ENCODE measurements at places on chromosomes 7 and 10.

GRCh38 chr7:120160166-120160565 lies 112.8 kb upstream of the KCND2 start:
- no peak for DNase-seq

DNA sequence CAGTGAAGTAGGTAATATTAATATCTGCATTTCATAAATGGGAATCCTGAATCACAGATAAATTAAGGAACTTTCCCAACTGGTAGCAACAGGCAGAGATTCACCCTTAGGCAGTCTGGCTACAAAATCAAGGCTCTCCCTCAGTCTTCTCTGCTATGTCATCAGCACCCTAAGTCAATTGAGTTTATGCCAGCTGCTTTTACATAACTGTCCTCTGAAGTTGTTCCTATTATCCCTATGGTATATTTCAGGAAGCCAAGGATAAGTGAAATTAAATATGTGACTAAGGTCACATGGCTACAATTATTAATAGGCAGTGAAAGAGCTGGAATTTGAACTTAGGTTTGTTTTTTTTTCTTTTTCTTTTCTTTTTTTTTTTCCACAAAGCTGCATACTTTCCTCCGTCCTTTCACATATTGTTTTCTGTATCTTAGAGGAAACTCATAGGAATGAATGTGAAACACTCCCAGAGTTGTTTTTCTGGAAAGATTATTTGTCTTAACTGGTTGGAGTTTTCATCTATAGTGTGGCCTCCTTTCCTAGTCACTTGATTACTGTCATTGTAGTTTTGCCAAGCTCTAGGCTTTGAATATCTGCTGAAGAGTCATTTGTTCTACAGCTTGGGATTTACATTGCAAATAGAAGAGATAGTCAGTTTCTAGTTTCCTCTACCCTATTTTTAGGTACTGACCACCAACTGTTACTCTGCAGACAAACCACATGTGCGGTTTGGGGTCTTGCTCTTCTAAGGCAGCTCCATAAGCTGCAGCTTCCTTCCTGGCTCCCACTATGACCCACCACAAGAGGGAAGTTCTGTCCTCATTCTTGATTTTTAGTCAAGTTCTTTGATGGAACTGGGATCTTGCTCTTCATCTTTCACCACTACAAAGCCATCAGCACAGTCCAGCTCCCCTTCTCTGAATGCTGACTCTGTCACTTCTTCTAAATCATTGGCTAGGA lies 338.0 kb upstream of the KIAA1217 start:
- no peak for DNase-seq

DNA sequence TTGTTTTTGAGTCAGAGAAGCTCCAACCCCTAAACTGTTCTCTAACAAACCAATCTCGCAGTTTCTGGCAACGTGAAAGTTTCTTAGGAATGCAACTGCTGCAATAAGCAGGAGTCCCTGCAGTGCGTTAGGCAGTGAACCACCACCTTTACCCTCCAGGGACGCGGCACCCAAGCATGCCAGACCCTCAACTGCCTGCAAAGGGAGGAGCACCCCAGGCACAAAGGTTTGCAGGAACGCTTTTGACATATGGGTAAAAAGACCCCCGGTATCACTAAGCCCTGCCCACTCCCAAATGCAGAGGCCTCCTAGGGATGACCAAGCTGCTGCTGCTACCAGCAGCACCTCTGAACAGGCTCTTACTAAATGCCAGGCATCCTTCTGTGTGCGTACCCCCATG lies 4.7 kb downstream of the TBRG4 start:
- DNase-seq, result no peak

DNA sequence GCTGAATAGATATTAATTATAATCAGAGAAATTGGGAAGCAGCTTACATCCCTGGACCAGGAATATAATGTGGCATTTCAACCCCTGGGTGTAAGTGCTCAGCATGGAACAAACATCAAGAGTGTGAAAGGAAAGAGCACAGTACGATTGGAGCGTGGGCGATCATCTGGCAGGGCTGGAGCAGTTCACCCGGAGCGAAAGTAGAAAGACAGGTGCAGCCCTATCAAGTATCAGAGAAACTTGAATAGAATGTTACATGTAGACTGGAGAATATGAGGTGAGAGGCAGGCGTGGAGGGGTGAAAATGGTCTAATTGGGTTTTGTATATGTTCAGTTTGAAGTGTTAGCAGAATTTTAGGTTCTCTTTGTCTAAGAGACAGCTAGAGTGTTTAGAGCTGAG lies 303.0 kb downstream of the MDFIC start:
- DNase-seq, result no peak

- no peak for DNase-seq
Measured at GRCh38 chr7:135712796-135713195, 15.2 kb downstream of the SLC13A4 start.

DNA sequence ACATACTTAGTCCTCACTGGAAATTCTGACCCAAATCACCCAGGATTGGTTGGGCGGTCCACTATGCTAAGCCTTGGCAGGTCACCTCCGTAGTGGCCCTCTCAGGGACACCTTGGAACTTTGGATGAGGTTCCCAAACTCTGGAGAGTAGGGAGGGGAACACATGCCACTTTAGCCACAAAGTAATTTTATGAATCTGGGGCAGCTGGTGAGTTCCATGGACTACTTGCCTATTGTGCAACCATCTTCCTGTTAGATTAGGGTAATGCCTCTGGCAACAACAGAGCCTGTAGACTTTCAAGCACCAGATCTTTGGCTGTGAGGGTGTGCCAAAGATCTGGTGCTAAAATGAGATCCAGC lies 77.7 kb downstream of the ITGB8 start:
- DNase-seq, result no peak

- no peak for DNase-seq
Measured at GRCh38 chr7:113026941-113027340, 59.7 kb downstream of the GPR85 start.

Measured in HCT116 (cell line).